ENCODE measurements at places on chromosomes 13 and 19. TPM values are rescaled to one million over a fixed set of nuclear protein-coding genes. Genes with fewer than 3 reads are reported as not detected.

DNA sequence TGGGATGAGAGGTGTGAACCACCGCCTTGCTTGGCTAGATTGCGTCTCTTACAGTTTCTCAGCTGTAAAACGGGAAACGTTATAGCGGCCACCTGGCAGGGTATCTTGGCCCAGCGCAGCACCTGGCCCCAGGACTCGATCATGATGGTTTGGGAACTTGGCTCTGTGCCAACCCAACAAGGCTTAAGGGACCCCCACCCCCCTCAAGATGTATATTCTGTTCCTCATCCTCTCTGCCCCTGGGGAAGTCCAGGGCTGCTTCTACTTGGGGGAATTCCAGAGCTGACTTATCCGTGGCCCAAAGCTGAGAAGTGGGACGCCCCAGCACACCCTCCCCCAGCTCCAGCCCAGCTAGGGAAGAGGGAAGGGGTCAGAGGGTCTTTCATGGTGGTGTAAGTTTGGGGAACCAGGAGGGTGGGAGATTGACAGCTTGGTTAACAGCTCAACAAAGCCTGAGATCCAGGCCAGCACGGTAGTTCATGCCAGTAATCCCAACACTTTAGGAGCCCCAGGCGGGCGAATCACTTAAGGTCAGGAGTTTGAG is 695 bp downstream of the ICAM1 start:
- H3K27ac ChIP-seq, result peak overlapping the region; percentile 89
- peak overlapping the region; percentile 74 for H3K4me3 ChIP-seq
- H3K4me1 ChIP-seq, result peaks cover 5% of the 10 kb centered on the region

- H3K4me3 ChIP-seq, result no peak overlapping the region
- H3K27me3 ChIP-seq, result no peaks in the 10 kb centered on the region
- H3K36me3 ChIP-seq, result no peaks in the 10 kb centered on the region
- H3K27ac ChIP-seq, result no peak overlapping the region
- no peaks in the 10 kb centered on the region for H3K4me1 ChIP-seq
Observed at GRCh38 chr13:90415902-90416301, 931.6 kb upstream of the MIR17HG start.

DNA sequence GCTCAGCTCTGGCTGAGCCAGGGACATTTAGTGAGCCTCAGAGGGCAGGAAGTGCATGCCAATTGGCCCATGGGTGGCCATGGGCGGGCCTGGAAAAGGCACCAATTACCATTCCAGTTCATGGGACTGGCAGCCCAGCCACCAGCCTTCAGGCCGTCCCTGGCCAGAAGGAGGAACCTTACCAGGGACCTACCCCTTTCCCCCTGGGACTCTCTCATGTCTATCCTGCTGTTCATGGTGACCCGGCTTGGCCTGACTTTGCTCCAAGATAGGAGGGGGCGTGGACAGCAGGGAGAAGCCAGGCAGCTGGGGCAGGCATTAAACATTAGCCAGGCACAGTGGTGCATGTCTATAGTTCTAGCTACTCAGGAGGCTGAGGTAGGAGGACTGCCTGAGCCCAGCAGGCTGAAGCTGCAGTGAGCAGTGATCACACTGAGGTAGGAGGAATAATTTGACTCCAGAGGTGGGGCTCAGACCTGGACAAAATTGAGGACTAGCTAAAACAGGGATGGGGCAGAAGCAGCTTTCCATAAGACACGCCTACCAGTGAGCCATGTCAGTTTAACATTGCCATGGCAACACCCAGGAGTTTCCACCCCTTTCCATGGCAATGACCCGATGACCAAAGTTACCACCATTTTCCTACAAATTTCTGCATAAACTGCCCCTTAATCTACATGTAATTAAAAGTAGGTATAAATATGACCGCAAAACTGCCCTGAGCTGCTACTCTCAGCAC is 14.3 kb upstream of the ZNF426 start:
- H3K36me3 ChIP-seq, result no peaks in the 10 kb centered on the region
- H3K4me1 ChIP-seq, result no peaks in the 10 kb centered on the region
- no peak overlapping the region for H3K27ac ChIP-seq
- H3K27me3 ChIP-seq, result no peaks in the 10 kb centered on the region
- H3K4me3 ChIP-seq, result no peak overlapping the region

DNA sequence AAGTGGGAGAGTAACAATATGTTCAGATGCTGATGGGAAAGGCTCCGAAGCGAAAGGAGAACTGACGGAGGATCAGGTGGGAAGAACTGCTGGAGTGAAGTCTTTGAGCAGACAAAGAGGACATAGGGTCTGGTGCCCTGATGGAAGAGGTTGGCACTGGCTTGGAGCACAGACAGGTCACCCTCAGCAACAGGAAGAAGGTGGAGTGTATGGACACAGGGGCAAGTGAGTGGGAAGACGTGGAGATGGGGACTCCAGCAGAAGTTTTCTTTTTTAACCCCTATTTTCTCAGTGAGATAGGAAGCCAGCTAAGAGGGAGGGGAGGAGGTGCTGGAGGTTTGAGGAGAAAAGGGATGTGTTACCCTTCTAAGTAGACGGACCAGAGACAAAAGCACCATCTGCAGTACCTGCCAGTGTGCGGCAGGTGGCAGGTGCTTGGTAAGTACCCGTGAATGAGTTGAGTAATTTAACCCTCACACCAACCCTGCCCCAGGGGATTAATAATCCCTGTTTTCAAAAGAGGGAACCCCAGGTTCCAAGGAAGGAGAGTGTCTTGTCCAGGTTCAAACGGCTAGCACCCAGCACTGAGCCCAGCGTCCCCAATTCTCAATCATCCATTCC is 11.2 kb downstream of the HAS1 start:
- no peak overlapping the region for H3K27ac ChIP-seq
- H3K36me3 ChIP-seq, result no peaks in the 10 kb centered on the region
- no peak overlapping the region for H3K4me3 ChIP-seq

GRCh38 chr19:5687360-5688198 is 2.5 kb upstream of the RPL36 start:
- peaks cover 12% of the 10 kb centered on the region for H3K36me3 ChIP-seq
- no peak overlapping the region for H3K4me3 ChIP-seq
- DNase-seq, result peak; percentile 49
- no peaks in the 10 kb centered on the region for H3K27me3 ChIP-seq
- H3K4me1 ChIP-seq, result no peaks in the 10 kb centered on the region

DNA sequence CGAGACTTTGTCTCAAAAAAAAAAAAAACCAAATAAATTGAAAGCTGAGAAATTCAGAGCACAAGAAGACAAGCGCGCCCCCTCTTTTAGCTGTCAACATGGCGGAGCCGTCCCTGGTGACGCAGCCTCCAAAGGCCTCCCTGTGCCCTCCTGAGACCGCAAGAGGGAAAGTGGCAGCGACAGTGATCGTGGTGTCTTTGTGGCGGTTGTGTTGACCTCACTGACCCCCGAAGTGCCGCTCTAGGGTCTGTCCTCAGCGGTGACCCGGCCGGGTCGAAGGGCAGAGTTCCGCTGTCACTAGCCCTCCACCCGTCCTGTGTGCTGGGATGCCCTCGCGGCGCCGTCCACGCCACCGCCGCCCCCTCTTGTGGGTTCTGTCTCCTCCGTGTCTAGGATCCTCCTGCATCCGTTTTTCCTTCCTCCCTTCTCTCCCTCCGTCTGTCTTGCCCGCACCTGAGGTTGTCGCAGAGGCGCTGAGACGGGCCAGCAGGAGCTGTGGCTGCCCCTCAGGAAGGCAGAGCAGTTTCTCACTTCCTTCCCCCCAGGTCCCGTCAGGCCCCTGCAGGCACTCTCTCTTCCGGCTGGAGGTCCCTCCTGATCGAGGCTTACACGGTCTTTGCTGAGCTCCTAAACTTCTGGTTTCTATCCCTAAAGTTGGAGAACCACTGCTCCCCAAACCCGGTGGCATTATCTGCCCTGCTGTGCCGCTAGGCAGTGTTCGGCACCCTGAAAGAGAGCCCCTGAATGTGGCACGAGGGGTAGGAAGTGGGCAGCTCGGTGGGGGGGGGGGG is 7.2 kb downstream of the UHRF1 start:
- no peaks in the 10 kb centered on the region for H3K36me3 ChIP-seq
- no peak for DNase-seq
- peak overlapping the region; percentile 44 for H3K27ac ChIP-seq
- H3K4me1 ChIP-seq, result no peaks in the 10 kb centered on the region
- no peaks in the 10 kb centered on the region for H3K27me3 ChIP-seq

DNA sequence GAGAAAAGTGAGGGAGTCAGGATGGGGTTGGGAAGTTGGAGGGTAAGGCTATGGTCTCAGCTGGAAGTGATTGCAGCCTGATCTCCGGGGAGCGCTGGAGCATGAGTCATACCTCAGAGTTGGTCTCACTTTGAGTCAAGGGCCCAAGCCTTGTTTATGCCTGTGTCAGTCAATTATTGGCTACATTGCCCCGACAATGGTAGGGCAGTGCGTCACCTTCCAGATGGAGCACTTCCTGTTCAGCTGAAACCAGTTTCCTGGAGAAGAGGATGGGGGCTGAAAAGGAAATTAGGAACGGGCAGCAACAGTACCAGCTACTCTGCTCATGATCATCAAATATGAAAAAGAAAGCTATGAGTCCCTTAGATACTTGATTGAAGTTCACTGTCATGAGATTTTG is 60.4 kb downstream of the ADGRE1 start:
- no peak for DNase-seq
- no peaks in the 10 kb centered on the region for H3K36me3 ChIP-seq
- no peaks in the 10 kb centered on the region for H3K4me1 ChIP-seq
- H3K27me3 ChIP-seq, result no peaks in the 10 kb centered on the region
- H3K4me3 ChIP-seq, result no peak overlapping the region
- no peak overlapping the region for H3K27ac ChIP-seq

DNA sequence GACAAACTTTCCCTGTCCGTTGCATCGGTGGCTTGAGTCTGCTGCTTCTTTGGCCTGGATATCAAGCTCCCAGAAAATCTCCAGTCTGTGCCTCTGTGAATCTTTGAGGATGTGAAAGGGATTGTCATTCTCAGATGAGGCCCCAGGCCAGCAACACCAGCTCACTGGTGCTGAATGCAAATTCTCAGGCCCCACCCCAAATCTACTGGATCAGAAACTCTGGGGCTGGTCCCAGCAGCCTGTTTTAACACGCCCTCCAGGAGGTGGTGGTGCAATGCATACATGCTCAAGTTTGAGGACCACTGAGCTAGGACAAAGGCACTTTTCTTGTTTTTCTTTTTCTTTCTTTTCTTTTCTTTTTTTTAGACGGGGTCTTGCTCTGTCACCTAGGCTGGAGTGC is 23.6 kb downstream of the TNFSF11 start:
- DNase-seq, result no peak
- H3K27me3 ChIP-seq, result no peaks in the 10 kb centered on the region
- H3K4me3 ChIP-seq, result no peak overlapping the region
- no peak overlapping the region for H3K27ac ChIP-seq

DNA sequence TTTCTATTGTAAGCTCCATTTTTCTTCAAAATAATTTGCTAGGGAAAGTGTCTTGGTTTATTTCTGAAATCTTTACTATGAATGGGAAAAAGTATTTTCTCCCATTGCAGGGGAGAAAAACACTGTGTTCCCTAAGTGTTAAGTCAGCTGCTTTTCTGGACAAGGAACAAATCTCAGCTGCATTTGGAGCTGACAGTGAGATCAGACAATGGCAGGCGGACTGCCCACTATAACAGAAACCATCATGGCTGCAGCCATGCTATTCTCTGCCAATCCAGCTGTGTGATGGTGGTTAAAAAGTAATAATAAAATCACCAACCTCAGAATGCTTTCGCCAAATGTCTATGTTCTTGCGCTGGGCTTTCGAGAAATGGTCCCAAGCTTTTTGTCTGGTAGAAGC is 302.7 kb downstream of the DNAJC15 start:
- no peaks in the 10 kb centered on the region for H3K36me3 ChIP-seq
- DNase-seq, result no peak

GRCh38 chr19:14070268-14071050 is 2.1 kb upstream of the MISP3 start:
- H3K4me1 ChIP-seq, result no peaks in the 10 kb centered on the region
- H3K27ac ChIP-seq, result no peak overlapping the region
- H3K27me3 ChIP-seq, result no peaks in the 10 kb centered on the region
- H3K36me3 ChIP-seq, result no peaks in the 10 kb centered on the region
- no peak overlapping the region for H3K4me3 ChIP-seq

DNA sequence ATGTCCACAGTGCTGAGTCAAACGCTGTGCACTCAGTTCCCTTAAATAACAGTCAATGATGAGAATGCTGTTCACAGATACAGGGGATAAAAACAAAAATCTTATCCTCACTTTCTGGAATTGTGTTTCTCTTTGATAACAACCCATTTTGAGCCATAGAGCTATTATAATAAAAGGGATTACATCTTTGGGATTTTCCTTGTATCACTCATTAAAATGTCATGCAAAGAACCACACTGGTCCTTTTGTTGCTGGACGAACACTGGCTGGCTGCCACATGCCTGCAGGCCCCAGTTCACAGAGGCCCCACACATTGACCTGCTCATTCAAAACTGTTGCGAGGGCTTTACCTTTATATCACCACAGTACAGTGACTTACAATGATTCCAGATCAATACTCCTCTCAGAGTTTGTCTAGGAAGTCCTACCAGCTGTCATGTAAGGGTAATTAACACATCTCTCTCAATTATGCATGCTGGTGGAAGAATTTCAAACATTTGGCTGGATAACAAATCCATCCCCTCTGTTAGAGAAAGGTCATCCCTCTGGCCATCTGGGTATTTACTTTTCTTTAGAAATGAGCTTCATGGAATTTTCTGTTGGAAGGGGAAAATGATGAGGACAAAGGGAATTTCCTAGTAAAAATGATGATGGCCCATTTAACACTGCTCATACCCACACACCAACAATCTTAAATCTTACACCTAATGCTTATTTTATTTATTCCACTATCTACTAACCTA is 85.9 kb downstream of the MBNL2 start:
- H3K4me3 ChIP-seq, result no peak overlapping the region
- peaks cover 31% of the 10 kb centered on the region for H3K4me1 ChIP-seq
- H3K36me3 ChIP-seq, result no peaks in the 10 kb centered on the region
- no peaks in the 10 kb centered on the region for H3K27me3 ChIP-seq

DNA sequence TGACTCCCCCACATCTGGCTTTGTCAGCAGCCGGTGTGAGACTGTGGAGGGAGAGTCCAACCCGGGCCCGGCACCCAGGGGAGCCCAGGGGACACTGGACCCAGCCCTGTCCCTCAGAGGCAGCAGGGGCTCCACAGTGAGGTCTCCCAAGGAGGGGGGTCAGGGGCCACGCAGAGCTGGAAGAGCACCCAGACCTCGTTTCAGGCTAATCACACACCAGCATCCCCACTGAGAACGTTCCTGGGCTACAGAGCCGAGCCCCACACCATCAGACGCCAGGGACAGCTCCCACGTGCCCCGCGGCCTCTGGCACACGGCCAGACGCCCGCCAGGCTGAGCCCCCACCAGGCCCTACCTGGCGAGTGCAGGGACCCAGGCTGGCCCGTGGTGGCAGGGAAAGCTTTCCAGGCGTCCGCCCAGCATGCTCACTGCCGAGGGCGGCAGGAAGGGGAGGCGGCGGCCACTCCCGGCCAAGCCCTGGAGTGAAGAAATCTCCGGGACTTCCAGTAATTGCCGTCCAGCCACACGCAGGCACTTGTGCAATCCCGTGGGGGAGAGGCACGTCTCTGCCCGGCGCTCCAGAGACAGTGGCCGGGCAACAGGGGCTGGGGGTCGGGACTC is 19.2 kb downstream of the SBNO2 start:
- peaks cover 17% of the 10 kb centered on the region for H3K4me1 ChIP-seq
- no peaks in the 10 kb centered on the region for H3K36me3 ChIP-seq
- no peaks in the 10 kb centered on the region for H3K27me3 ChIP-seq

- no peaks in the 10 kb centered on the region for H3K4me1 ChIP-seq
- no peak overlapping the region for H3K4me3 ChIP-seq
- H3K27me3 ChIP-seq, result no peaks in the 10 kb centered on the region
- DNase-seq, result no peak
- no peaks in the 10 kb centered on the region for H3K36me3 ChIP-seq
Observed at GRCh38 chr13:39538816-39539790, 63.9 kb downstream of the LHFPL6 start.

Gene FXYD1
- 101 TPM for total RNA-seq

Gene DCT
- total RNA-seq, result not detected

Gene CILP2
- total RNA-seq, result 0.33 TPM

Gene BCAM
- 36.0 TPM for total RNA-seq

Gene ETHE1
- 60.8 TPM for total RNA-seq

Gene ZSCAN4
- total RNA-seq, result not detected

Gene CHERP
- 26.2 TPM for total RNA-seq

Gene PNPLA6
- total RNA-seq, result 61.8 TPM

Gene C19orf33
- not detected for total RNA-seq

Gene TEX29
- not detected for total RNA-seq

Gene FFAR3
- total RNA-seq, result not detected

Measured in right lobe of liver (tissue), 6 donors.